COLO829 (cell line): ENCODE measurements at places on chromosomes 7 and 10.

GRCh38 chr10:48242171-48242904 is 32.2 kb downstream of the FRMPD2 start:
- no peak for DNase-seq

- DNase-seq, result no peak
These were observed 435.2 kb downstream of the PLXNA4 start for GRCh38 chr7:132141109-132141508.

GRCh38 chr10:54691331-54691730 is 109.7 kb downstream of the PCDH15 start:
- no peak for DNase-seq

DNA sequence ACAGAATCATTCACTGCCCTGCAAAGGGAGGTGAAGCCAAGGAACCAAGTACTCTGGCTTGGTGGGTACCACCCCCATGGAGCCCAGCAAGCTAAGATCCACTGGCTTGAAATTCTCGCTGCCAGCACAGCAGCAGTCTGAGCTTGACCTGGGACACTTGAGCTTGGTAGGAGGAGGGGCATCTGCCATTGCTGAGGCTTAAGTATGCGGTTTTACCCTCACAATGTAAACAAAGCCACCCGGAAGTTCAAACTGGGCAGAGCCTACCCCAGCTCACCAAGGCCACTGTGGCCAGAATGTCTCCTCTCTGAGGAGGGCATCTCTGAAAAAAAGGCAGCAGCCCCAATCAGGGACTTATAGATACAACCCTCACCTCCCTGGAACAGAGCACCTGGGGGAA is 1050.0 kb upstream of the GHITM start:
- DNase-seq, result no peak

DNA sequence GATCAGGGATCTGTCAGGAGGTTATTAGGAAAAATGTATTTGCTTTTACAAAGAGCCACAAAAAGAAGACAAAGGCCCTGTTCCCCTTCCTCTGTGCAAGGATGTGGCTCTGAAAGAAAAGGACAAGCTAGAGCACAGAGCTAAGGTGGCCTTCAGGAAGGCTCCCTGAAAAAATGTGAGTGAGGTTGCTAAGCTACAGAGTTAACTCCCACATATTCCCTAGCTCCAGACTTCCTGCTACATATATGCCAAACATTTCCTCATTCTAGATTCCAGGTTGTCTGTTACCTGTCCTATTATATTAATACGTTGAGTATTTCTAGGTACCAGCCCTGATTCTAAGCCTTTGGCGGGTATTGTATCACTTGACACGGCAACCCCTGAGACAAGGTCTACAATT is 369.0 kb downstream of the PARD3 start:
- no peak for DNase-seq

DNA sequence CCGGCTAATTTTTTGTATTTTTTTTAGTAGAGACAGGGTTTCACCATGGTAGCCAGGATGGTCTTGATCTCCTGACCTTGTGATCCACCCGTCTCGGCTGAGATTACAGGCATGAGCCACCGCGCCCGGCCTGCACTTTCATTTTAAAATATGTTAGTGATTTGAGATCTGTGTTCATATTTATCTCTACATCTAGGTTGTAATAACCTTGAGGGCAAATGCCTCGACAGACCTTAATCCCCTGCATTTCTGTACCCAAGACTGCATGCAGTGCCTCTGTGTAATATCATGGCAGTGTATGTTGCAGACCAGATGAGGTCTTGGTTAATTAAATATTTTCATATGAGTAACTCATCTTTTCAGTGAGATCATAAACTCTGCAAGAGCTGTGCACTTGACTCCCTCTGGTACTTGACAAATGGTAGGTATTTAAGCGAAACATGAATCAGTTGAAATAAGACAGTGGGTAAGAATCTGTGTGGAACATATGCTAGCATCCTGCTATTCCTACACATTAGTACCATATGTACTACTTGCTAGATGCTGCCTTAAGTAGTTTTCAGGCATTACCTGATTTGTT is 673.9 kb upstream of the ANKRD30A start:
- no peak for DNase-seq

DNA sequence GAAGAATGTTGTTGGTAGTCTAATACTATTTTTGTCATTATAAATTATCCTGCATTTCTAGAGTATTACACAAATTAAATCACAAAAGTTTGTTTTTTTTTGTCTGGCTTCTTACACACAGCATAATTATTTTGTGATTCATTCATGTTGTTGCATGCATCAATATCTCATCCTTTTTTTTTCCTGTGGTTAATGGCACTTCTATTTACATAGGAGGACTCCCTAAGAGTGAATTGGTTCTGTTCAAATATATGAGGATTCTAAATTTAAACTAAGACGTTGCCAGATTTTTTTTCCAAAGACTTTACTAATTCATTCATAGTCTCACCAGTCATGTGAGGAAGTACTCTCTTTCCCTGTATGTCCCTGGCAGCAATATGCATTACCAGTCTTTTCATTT is 303.3 kb downstream of the GPR37 start:
- DNase-seq, result no peak

- DNase-seq, result no peak
These were observed 10.8 kb upstream of the GSDME start for GRCh38 chr7:24767878-24768569.

- no peak for DNase-seq
These were observed 42.7 kb upstream of the CACNB2 start for GRCh38 chr10:18097524-18097923.
